ENCODE measurements at places on chromosomes 16 and 17.

- no peak for DNase-seq
Measured at GRCh38 chr16:11484691-11485258, 101.9 kb downstream of the LITAF start.

DNA sequence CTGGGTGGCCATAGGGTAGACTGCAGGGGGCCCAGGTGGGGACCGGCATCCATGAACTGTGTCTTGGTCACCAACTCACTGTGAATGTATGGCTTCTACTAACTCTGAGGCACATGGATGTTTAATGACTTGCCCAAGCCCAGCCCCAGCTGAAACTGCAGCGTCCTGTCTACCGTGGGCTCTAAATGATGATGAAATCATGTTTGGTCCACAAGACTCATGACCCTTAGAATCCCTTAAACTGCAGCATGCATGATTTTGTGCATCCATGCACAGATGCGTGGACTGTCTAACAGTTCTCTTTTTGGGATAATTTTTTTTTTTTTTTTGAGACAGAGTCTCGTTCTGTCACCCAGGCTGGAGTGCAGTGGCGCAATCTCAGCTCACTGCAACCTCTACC lies 32.4 kb upstream of the CREBBP start:
- DNase-seq, result no peak

DNA sequence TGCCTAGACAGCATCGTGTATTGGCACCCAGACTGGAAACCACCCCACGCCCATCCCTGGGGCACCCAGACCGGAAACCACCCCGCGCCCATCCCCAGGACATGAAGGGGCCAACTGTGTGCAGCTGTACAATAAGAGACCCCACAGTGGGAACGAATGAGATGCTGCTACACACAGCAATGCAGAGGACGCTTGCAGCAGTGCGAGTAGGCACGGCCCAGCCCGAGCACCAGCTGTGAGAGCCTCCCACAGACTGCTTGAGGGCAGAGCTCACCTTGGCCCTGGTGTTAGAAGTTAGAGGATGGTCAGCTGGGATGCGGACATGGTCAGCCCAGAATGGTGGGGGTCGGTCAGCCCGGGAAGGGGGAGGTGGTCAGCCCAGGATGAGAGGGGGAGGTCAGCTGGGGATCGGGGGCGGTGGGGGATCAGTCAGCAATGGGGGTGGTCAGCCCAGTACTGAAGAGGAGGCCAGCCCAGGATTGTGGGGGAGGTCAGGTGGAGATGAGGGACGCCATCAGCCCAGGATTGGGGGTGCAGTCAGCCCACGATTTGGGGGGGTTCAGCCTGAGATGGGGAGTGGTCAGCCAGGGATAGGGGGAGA lies 340.0 kb downstream of the C16orf95 start:
- no peak for DNase-seq

GRCh38 chr17:79008666-79009387 lies 737 bp downstream of the CANT1 start:
- DNase-seq, result no peak

DNA sequence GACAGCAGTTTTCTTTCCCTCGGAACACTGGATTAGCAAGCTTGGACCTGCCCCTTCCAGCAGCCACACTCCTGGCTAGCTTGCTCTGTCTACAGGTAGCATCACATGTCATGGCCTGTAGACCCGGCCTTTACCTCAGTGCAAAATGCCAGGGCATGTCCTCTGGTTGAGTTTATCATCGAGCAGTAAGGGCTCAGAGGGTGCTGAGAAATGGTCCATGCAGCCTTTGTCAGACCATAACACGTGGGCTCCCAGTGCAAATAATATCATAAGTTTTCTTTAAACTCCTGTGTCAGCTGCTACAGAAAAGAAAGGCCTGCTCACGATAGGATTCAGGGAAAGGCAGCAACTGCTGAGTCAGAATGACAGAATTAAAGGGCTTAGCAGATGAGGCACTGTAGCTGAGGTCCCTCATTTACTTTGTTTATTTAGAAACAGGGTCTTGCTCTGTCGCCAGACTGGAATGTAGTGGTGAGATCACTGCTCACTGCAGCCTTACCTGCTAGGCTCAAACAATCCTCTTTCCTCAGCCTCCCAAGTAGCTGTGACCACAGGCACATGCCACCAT lies 8.0 kb upstream of the GNA13 start:
- DNase-seq, result no peak
